ENCODE measurements at places on chromosomes 2 and 18.

- DNase-seq, result no peak
These were observed 48.5 kb downstream of the LPIN2 start for GRCh38 chr18:2964361-2965010.

DNA sequence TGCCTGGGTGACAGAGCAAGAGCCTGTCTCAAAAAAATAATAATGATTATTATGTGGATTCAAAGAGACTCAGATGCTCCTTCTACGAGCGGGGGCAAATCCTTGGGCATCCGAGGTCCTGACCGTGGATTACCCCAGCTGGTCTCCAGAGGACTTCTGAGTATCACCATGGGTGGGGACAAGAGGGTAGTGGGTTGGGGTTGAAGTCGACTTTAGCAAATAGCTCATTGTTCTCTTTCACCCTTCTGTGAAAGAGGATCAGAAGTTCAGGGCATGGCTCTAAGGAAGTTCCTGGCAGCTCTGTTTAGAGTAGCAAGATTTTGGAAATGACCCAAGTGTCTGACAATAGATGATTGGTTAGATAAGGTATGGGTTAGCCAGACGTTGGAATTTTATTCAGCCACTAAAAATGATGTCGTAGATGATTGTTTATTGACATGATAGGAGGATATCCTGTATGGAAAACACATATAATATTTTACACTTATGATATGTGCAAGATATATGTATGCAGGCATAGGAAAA is 59.0 kb upstream of the SPRED2 start:
- no peak for DNase-seq

- DNase-seq, result no peak
These were observed 25.8 kb upstream of the CABYR start for GRCh38 chr18:24112874-24113615.

GRCh38 chr2:165790466-165790865 is 3.6 kb downstream of the GALNT3 start:
- no peak for DNase-seq

DNA sequence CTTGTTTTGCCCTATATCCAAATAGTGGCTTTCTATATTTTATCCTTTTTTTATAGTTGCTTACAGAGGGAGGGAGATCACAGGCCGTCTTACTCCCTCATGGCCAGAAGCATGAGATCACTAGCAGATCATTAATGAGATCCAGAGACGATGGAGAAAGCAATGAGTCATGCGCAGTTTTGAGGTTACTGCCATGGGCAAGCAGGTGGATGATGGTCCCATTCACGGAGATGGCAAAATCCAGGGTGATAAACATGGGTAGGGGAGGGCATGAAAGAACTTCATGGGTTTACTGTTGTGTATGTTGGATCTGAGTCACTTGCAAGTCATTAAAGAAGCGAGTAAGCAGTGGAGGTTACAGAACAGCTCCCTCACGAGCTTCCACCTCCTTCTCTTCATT is 60.4 kb downstream of the C18orf63 start:
- no peak for DNase-seq

- no peak for DNase-seq
These were observed 341.6 kb upstream of the VWC2L start for GRCh38 chr2:214069254-214069653.

DNA sequence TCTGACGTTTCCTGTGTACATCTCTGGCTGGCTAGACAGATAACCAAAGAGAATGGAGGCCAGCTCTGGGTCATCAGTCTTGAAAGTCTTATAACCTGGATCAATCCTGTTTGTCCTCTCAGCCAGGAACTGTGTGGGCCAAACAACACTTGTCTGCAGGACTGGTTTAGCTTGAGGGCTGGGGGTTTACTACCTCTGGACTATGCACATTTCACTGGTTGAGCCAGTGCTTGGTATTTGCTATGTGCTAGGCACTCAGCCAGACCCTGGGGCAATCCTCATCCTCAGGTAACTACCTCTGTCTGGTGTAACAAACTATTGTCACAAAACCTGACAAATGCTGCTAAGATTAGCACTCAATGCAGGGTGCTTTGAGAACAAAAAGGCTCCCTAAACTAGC is 169.7 kb downstream of the HAUS1 start:
- DNase-seq, result no peak

GRCh38 chr2:85001595-85001994 is 30.6 kb downstream of the KCMF1 start:
- no peak for DNase-seq

- no peak for DNase-seq
These were observed 43.6 kb downstream of the ERBB4 start for GRCh38 chr2:212495046-212495445.

- no peak for DNase-seq
These were observed 26.9 kb upstream of the INSIG2 start for GRCh38 chr2:118061135-118061955.

GRCh38 chr2:217436386-217436785 is 566.4 kb downstream of the TNS1 start:
- no peak for DNase-seq

DNA sequence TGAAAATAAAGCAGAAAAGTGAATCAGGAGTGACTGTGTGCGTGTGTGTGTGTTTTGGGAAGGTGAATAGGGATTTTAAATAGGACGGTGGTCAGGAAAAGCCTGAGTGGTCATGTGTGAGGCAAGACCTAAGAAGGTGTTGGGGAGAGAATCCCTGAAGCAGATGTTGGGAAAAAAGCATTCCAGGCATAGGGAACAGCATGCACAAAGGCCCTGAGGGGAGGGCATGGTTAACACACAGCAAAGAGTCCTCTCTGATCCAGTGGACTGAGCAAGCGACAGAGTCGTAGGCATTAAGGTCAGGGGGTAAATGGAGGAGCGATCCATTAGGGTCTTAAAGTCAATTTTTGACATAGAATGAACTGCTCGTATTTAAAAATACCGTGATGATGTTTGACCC is 34.0 kb upstream of the OTOS start:
- DNase-seq, result no peak

GRCh38 chr2:109324861-109325260 is 195.9 kb downstream of the SH3RF3 start:
- no peak for DNase-seq

DNA sequence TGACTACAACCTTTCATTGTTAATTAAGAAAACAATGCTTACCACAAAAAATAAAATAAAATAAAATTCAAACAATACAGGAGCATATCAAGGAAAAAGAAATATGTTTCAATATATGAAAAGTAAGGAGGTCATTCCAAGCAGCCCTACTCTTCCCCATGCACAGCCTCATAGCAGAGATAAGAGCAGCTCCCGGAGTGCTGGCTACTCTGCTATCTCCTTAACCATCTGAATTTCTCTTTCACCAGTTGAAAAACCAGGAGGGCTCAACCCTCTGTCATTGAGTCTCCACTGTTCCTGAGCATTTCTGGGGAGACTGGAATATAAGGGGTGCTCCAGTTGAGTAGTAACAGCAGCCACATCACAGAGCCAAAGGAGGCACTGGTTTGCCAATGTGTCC is 201.4 kb downstream of the TCF4 start:
- DNase-seq, result no peak

GRCh38 chr2:151114874-151115273 is 146.8 kb downstream of the RBM43 start:
- DNase-seq, result no peak

Measured in stimulated activated CD8-positive, alpha-beta memory T cell treated with anti-CD3 and anti-CD28 coated beads, Interleukin-4, amount 100 ng/mL, for 1 hour (primary cell).